Stimulated activated CD8-positive, alpha-beta memory T cell treated with anti-CD3 and anti-CD28 coated beads, Interleukin-7, amount 100 ng/mL, for 1 hour (primary cell): ENCODE measurements at places on chromosomes 5 and 9.

GRCh38 chr5:137114529-137114928 lies 384.6 kb downstream of the SPOCK1 start:
- DNase-seq: no peak

DNA sequence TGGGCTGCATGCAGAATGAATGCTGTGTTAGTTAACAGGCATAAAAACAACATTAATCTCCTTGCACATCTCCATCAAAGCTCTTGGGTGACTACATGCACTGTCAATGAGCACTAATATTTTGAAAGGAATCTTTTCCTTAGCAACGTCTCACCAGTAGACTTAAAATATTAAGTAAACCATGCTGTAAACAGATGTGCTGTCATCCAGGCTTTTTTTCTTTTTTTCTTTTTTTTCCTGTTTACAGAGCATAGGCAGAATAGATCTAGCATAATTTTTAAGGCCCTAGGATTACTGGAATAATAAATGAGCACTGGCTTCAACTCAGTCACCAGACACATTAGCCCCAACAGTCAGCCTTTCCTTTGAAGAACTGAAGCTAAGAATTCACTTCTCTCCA lies 36.3 kb downstream of the UBQLN1 start:
- DNase-seq: no peak

GRCh38 chr5:1374679-1375055 lies 29.8 kb upstream of the CLPTM1L start:
- no peak for DNase-seq

DNA sequence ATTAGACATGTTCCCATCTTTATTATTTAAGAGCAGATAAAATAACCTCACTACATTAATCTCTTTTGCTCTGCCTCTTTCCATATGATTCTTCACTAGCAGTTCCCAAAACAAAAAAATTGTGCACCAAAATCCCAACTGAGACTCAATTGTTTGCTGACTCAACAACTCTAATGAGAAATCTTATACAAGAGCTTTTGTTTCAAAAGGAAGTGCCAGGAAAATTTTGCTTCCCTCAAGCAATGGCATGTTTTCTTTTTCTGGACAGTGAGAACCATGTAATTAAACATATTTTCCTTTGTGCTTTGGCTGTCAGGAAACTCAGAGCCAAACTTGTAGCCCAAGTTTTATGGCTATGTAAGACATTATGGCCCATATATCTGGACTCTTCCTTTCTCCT lies 62.0 kb downstream of the TMC1 start:
- no peak for DNase-seq

- DNase-seq: no peak
Measured at GRCh38 chr9:98993570-98993945, 49.9 kb downstream of the COL15A1 start.

- DNase-seq: no peak
Measured at GRCh38 chr9:136995772-136996311, 526 bp downstream of the CLIC3 start.

DNA sequence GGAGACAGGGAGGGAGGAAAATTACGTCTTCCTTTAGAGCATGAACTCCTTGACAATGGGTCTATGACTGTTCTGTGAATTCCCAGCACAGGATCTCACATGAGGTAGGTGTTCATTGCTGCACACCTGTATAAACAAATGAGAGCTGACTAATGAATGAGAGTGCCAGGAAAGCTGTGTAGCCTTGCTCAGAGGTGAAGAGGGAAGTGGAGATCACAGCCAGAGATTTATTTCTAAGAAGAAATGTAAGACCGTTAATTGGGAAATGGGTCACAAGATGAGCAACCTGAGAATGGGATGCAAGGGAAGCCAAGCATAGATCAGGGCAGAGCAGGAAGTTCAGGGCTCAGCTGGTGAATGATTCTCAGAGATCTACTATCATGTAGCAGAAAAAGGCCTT lies 295.1 kb downstream of the CDK5RAP2 start:
- no peak for DNase-seq

DNA sequence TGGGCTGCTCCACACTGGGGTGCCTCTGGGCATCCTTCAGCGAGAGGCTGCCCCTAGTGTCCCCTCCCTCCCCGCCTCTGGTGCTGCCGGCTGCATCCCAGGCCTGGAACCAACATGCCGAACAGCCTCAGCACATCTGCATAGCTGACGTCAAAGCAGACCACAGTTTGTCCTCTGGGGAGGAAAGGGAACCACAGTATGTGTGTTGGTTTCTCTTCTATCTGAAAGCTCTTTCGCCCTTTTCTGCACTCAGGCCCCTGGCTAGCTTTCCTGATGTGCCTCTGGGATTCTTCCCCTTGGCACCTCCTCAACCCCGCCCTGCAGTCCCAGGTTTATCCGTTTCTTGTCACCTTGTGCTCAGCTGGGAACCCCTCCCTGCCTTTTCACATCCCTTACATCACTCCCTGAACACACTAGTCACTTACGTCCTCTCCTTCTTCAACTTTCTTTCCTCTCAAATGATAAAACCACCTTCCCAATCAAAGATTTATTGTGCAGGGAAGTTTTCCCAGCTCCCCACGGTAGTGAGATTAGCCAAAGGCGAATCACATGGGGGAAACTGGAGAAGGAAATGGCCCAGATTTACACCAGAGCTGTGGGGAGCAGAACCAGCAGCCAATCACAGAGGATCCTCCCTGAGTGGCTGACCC lies 35.5 kb upstream of the B4GALT1 start:
- peak; percentile 10 for DNase-seq

DNA sequence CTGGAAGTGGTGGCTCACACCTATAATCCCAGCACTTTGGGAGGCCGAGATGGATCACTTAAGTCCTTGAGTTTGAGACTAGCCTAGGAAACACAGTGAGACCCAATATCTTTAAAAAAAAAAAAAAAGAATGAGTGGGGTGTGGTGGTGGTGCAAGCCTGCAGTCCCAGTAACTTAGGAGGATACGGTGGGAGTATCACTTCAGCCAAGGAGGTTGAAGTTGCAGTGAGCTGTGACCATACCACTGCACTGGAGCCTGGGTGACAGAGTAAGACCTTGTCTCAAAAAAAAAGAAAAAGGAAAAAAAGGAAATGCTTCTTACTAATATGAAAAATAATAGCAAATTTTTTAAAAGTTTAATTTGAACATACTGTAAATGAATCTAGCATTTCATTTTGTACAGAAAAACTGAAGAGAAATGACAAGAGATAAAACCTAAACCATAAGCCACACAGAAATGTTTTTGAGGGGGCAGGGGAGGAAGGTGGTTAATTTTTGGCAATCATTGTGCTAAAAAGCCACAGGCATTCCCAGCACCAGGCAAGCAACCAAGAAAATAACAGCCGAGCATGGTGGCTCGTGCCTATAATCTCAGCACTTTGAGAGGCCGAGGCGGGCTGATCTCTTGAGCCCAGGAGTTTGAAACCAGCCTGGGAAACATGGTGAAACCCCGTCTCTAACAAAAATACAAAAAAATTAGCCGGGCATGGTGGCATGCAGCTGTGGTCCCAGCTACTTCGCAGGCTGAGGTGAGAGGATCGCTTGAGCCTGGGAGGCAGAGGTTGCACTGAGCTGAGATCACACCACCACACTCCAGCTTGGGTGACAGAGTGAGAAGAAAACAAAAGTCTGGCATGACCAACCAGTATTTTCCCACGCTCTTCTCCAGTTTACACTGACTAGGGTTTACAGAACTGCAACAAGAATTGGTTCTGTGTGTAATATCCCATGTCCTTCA lies 114.5 kb upstream of the NR5A1 start:
- no peak for DNase-seq

DNA sequence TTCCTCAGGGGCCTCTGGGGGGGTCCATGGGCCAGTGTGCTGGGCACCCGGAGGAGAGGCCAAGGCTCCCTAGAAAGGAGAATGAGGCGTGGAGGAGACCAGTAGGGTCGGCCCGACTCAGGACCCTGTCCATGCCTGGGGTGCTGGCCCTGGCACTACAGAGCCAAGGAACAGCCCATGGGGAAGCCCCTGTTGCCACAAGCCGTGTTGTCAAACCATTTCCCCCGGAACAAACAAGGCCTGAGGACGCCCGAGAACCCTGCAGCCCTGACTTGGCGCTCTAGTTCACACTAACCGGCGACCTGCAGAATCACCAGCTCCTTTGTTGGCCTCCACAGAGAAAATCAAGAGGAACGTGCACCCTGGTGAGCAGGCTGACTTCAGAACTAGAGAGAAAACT lies 41.6 kb upstream of the SLC12A7 start:
- DNase-seq: no peak

- DNase-seq: no peak
Measured at GRCh38 chr5:116075191-116075831, 9.5 kb upstream of the COMMD10 start.

GRCh38 chr9:104774132-104774531 lies 10.2 kb downstream of the NIPSNAP3B start:
- no peak for DNase-seq

DNA sequence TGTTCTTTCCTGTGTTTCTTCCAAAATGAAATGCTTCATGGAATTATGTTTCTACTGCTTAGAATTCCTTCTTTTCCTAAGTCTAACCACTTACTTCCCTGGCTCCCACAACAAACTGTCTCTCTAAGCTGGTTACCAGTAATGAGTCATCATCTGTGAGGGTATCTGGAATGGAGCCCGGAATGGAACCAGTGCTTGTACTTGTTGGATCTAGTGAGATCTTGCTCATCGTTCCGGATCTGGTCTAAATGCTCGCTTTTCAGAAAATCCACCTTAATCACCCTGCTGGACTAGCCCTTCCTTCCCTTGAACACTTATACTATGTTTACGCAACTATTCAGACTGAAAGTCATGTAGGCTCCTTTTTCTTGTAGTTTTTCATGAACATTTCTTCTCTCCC lies 184.8 kb downstream of the PBX3 start:
- no peak for DNase-seq

GRCh38 chr5:151449839-151450238 lies 2.4 kb downstream of the SLC36A1 start:
- no peak for DNase-seq

DNA sequence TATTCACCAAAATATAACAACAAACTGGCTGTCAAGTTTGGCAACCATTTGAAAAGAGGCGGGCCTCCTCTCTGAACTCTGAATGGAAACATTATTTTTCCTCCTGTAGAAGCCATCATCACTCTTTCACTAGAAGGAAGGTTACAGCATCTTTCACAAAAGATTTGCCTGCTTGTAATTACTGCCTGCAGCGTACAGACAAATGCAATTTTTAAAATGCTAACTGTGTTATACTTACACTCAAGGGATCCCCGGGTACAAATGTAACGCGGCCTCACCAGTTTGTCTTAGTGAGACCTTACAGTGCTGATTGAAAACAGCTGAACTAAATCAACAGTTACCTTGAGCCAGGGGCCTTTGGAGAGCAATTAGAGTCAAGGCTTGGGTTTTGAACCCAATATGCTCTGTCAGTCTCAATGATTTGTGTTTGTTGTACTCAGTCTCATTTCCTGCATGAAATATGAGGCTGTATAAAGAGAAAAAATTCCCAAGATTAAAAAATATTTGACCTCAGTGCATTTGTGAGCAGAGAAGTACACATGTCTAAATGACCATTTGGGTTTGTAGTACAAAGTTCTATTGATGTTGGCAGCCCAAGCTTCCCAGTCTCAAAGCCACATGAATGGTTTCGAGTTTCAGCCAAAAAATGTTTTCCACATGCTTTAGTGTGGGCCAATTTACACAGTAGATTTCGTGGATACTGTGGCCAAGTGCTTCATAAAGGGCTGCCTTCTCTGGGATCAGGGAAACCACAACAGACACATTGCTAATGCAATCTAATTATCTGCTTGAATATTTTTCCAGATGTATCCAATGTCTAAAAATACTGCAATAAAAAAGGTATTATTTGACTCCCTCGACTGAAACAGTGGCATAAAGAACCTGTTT lies 500.0 kb downstream of the SPATA31D1 start:
- DNase-seq: no peak

DNA sequence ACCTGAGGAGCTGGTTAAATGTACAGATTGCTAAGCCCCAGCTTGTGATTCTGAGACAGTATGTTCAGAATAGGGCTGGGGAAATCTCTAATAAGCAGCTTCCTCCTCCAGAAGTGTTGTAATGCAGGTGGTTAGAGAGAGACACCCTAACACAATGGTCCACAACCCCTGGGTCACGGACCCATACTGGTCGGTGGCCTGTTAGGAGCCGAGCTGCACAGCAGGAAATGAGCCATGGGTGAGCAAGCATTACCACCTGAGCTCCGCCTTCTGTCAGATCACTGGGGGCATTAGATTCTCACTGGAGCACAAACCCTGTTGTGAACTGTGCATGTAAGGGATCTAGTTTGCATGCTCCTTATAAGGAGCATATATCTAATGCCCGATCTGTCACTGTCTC lies 61.8 kb downstream of the SLC36A1 start:
- DNase-seq: no peak

GRCh38 chr9:33988219-33988890 lies 60.3 kb downstream of the UBAP2 start:
- DNase-seq: no peak

- DNase-seq: no peak
Measured at GRCh38 chr9:74412236-74412979, 84.7 kb upstream of the RORB start.

- DNase-seq: no peak
Measured at GRCh38 chr9:34628656-34629490, at the start of gene ARID3C. Gene ARID3C, minus strand, starts transcription at chr9:34629066. Its CDS starts 1,052 bp downstream, at chr9:34628014.

- no peak for DNase-seq
Measured at GRCh38 chr9:96480736-96481135, 30.8 kb downstream of the HABP4 start.

DNA sequence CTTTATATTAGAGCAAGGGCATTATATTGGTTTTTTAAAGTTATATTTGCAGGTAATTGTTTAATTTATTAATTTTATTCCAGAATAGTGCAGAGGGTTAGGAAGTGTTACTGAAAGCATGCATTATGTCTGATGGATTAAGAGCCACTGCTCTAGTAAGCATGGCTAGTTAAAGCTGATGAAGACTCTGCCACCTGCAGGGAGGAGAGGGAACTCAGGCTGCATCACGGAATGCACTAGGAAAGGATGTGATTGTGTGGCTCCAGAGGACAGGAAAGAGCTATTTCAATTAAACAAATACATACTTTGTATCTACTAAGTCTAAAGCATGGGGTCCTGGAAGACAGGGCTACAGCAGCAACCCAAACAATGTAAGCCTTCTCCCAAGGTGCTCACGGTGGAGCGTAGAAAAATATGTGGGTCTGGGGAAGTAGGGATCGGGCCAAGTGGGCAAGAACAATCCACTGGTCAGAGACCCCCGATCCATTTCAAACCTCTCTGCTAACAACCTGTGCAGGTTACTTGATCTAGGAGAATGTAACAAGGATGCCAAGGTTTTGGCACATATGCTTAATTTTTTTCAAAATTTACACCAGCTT lies 15.3 kb upstream of the GRXCR2 start:
- no peak for DNase-seq

- no peak for DNase-seq
Measured at GRCh38 chr9:2419347-2419746, 202.2 kb upstream of the VLDLR start.

GRCh38 chr5:82285206-82285605 lies 7.1 kb upstream of the RPS23 start:
- no peak for DNase-seq
